Activated CD4-positive, alpha-beta T cell treated with anti-CD3 and anti-CD28 coated beads, Interleukin-2, amount 50 U/mL, for 24 hours (primary cell): ENCODE measurements at places on chromosomes 13 and 19.

DNA sequence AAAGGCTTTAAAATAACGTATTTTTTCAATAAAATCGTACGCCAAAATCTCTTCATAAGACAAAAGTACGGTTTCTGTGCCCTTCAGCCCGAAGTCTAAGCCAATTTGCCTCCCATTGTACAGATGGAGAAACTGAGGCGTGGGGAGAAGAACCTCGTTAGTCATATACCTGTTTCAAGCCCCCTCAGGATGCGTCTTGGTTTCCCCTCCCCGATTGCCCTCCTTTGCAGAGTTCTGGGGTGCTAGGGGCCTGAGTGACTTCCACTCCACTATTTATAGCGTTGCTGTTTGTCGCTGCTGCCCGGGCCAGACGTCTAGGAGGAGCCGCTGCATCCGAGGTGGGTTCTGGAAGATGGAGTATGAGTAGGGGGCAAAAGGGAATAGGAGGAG is 2.3 kb upstream of the LTBP4 start:
- DNase-seq, result no peak

GRCh38 chr13:94121686-94122085 is 357.8 kb downstream of the DCT start:
- DNase-seq, result no peak

- DNase-seq, result no peak
These were observed 2033.9 kb upstream of the PCDH20 start for GRCh38 chr13:63449550-63449949.

- no peak for DNase-seq
These were observed 42.0 kb upstream of the IPO5 start for GRCh38 chr13:97911311-97912138.
